Activated CD4-positive, alpha-beta T cell treated with anti-CD3 and anti-CD28 coated beads, Interleukin-2, amount 50 U/mL, for 48 hours (primary cell): ENCODE measurements at places on chromosomes 3 and 15.

DNA sequence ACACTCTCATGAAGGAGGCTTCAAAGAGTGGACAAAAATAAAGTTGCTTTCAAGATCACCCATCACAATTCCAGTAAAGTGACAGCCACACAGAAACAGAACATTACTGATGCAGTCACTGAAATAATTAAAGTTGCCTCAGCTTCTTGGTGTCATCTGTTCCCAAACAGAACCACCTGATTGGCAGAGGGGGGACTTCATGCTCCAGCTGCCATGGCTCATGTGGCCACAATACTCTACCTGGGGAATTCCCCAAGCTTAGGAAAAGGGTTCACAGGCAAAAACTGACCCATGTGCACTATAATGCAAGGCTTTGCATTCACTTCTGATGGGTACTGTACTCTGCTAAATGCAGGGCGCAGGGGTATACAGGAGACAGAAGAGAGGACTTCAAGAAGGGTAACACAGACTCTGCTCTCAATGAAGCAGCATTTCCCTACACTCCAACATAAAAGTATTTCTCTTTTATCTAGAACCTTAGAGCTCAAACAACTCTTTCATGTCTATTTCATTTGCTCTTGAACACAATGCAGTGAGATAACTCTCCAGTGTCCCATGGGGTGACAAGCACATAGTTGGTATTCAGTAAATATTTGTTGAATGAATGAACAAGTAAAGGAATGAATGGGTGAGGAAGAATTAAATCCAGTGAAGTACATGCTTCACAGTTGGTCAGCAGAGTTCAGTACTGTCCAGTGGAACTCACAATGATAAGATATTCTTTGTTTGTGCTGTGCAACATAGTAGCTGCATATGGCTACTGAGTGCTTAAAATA, 8.6 kb upstream of the CTNNB1 start:
- no peak for DNase-seq

- no peak for DNase-seq
Measured at GRCh38 chr3:20669675-20670074, 483.7 kb upstream of the SGO1 start.

- no peak for DNase-seq
Measured at GRCh38 chr3:132290833-132291232, 26.4 kb upstream of the ACP3 start.

DNA sequence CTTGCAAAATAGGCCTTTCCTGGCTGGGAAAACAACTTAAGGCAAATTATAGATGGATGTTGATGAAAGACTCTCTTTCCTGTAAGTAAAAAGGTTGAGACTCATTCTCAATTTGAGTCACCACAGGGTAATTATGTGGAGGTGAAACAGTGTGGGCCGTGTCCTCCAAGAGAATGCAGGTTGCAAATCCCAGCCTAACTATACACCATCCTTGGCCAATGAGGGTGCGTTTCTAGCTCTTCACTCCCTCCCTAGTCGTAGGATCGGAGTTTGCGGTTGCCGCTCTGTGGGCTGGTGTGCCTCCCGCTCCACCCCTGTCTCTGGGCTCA, 259.9 kb downstream of the PLCL2 start:
- no peak for DNase-seq

- no peak for DNase-seq
Measured at GRCh38 chr3:76487446-76487845, 552.5 kb upstream of the ROBO2 start.

DNA sequence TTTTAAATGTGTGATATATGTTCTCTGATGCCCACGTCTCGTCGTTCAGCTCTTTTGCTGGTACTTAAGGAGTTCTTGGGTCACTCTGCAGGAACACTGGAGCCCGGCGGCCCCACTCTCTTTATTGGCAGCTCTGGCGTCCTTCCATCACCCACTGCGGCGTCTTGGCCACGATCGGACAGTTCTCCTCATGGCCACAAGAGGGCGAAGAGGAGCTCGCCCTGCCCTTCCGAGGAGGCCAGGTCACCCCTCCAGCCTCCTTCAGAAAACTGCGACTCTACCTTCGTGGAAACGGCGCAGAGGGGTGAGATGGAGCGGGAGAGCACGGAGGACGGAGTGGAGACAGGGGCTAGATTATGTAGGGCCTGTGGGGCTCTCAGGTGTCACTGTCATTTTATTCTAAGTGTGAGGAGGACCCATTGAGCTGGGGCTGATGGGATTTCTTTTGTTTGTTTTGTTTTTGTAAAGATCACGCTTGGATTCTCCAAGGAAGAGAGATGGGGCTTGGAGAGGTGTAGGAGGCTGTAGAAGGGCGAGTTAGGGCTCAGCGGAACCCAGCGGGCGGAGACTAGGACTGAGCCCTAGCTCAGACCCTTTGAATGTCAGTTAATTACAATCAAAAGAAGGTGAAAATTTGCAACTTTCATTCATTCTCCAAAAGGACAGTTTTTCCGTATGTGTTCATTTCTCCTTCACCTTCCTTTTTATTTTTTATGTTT, 28.0 kb upstream of the GABRA5 start:
- peak; percentile 18 for DNase-seq

- no peak for DNase-seq
Measured at GRCh38 chr3:125152951-125153350, 59.6 kb downstream of the SLC12A8 start.

DNA sequence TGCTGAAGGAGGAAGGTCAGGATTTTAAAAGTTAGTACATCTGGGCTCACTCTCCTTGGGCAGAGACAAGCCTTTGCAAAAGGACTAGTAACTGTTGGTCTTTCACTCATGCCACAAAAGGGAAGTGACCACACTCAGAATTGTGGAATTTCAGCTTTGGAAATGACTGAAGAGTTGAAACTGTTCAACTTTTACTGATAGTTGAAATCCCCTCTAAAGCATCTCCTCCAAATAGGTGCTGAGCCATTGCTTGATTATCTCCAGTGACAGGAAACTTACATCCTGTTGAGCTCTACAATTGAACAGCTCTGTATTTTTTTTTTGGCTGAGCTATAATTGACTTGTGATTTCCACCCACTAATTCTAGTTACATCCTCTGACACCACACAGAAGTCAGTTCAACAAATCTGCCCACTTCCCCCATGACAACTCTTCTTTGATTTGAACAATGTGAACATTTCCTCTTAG, 254.8 kb upstream of the TPRG1 start:
- DNase-seq: no peak

GRCh38 chr3:86958534-86958933, 32.4 kb downstream of the VGLL3 start:
- no peak for DNase-seq

- DNase-seq: no peak
Measured at GRCh38 chr15:71630475-71630809, 179.9 kb upstream of the NR2E3 start.

DNA sequence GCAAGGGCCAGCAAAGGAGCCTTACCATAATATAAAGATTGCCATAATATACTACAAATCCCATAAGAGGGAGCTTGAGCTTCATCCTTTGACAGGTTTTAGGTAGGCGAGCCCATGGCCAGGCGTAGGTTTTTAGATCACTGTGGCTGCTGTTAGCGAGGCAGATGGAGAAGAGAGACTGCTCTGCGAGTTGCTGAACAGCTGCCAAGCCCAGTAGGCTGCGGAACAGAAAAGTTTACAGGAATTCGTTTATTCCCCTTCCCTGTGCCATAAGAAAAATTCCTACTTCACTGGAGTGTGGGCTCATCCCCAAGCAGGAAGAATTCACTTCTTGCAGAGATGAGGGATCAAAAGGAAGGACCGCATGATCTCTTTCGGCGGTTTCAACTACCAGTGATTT, 30.5 kb downstream of the TMED3 start:
- DNase-seq: no peak

- no peak for DNase-seq
Measured at GRCh38 chr3:168531116-168531515, 435.4 kb upstream of the GOLIM4 start.

DNA sequence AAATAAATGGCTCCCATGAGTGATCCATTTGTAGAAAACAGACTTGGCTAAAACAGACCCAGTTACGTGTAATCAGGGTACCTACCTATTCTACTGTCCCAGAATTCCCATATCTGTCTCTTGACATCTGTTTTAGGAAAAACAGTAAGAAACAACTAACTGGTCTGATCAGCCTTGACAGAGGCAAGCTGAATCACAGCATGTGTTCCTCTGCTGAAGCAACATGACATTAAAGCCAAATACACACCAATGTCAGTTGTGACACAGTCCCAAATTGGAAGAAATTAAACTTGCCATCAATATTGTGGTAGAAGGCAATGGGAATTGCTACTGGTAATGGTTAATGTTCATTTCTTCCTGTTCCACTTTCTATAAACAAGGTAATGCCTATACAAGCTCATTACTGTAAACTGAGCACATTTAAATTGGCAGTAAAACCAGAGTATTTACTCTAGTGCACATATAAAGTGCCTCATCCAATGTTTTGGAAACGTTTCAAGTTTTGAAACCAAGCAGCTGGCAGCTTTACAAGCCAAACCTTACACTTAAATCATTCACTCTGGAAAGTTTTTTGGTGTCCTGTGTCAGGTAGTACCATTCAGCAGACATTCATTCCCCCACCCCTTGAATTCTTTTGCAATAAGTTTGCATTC, 27.0 kb downstream of the ALDH1A2 start:
- no peak for DNase-seq

DNA sequence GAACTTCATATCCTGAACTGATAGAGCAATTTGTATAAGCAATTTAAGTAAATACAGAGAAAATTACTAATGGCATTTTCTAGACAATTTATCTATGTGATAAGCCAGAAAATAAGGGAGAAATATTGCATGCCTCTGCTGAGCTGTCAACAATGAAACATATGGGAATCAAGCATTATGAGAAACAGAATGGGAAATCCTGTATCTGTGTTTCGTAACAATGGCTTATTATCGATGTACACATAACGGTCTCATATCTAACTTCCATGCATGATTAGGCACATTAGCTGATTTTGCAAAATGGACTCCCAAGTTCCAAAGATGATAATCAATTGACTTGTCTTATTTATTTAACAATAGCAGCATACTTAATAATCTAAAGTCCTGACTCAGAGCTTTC, 30.4 kb upstream of the KCNMB2 start:
- DNase-seq: no peak

DNA sequence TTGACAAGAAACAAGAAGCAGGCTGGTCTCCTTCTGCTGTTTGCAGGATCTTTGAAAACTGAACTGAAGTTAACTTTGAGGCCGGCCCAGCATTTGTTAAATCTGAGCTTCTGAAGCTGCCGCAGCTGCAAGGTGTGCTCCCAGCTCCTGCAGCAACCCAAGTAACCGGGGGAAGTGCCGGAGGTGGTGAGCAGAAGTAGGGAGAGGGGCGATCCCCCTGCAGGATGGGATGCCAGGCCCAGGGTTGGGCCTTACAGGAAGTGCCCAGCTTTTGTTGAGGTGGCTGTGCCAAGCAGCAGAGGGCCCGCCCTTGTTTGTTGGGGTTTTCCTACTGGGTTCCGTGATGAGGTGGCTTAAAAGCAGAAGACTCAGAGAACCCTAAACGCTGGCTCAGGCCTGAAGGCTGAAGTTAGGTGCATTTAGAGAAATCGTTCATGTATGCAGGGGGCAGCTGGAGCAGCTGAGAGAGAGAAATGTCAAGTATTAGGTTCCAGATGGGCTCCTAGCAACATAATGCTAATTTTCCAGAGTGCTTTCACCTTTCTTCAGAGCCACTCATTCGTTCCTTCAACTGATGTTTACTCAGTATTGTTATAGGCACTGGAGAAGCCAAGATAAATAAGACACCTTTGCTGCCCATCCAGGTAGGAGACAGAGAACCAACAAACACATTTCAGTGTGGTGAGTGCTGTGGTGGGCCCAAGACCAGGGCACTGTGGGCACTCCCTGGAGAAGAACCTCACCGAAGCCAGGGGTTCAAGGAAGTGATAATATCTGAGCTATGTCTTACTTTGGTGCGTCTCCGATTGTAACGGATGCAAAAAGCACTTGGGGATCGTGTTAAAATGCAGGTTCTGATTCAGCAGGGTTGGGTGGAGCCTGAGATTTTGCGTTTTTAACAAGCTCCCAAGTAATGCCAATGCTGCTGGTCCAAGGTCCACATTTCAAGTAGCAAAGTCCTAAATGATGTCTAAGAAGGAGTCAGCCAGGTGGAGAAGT, 42.2 kb upstream of the PLCL2 start:
- peak; percentile 75 for DNase-seq

DNA sequence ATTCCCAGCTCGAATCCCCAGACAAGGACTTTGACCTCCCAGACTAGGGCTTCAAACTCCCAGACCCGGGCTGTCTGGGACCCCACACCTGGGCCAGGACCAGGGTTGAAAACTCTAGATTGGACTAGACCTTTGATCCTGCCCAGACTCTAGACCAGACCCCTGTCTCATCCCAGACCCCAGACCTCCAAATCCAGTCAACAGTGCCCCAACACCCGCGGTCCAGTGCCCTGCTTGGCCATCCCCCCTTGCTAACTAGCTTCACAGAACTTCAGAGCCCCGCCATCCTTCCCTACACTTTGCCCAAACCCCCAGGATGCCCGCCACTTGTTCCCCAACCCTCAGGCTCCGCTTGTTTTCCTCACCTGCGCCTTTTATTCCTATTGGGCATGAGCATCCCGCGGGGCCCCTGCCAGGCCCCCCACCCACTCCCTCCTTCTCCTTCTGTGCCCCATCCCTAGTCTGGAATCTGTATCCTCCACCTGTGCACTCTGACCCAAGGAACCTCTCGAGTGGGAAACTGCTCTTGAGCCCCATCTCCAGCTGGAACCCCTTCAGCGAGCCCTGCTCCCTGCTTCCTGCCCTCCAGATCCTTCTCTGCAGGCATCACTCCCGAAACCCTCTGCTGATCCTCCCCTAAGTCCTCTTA, 604 bp downstream of the GNAI2 start:
- DNase-seq: no peak

DNA sequence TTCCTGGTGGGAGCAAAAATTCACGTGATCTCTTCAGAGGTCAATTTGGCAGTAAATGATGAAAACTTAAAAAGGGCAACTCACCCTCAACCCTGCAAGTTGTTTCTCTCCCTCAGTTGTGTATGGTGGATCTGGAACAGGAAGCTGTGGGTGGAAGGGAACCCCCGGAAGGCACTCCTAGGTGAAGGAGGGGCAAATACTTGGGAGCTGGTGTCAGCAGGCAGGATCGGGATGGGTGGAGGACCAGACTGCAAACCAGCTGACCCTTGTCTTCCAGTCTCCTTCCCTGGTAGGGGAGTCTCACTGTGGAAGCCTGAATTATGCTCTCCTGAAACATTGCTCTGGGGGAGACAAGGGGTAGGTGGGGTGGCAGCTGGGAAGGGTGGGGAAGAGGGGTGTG, 33.5 kb downstream of the PRR23E start:
- no peak for DNase-seq

DNA sequence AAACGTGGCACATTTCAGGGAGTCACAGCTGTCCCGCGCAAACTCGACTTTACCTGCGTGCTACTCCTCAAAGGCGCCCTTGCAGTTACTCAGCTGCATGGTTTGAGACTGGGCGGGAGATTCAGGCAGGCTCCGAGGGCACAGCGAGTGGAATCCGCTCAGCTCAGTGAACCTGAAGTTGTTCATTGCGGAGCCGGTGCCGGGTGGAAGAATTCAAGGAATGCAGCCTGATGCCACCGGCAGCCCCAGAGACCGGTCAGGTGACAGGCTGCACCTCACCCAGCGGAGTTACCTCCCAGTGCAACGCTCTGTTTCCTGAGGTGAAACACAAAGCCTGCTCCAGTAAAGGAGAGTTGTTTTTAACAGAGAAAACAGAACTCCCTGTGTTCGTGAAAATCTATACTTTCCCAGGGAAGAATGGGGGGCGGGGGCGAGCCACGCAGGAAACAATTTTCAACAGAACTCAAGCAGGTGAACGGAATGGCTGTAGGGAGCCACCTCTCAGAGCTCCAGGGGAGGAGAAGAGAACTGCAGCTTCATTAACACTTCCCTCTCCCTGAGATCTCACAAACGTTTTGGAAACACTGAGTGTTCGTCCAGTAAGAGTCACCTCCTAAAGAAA, 3.8 kb downstream of the VEPH1 start:
- DNase-seq: peak; percentile 0
